ENCODE measurements at places on chromosomes 12 and 14. TPM values are rescaled to one million over a fixed set of nuclear protein-coding genes. Genes with fewer than 3 reads are reported as not detected.

- no peaks in the 10 kb centered on the region for H3K36me3 ChIP-seq
- no peak for DNase-seq
Observed at GRCh38 chr12:96196781-96197180, 2.6 kb downstream of the ELK3 start.

SETD3 gene
- polyA plus RNA-seq, result 56.9 TPM

DNA sequence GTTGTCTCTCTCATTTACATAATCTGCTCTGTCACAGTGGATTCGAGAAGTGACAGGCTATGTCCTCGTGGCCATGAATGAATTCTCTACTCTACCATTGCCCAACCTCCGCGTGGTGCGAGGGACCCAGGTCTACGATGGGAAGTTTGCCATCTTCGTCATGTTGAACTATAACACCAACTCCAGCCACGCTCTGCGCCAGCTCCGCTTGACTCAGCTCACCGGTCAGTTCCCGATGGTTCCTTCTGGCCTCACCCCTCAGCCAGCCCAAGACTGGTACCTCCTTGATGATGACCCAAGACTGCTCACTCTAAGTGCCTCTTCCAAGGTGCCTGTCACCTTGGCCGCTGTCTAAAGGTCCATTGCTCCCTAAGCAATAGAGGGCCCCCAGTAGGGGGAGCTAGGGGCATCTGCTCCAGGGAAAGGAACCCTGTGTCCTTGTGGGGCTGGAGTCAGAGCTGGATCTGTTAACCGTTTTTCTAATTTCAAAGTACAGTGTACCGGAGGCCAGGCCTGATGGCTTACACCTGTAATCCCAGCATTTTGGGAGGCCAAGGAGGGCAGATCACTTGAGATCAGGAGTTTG is 5.1 kb downstream of the ERBB3 start:
- no peak overlapping the region for H3K4me3 ChIP-seq
- H3K36me3 ChIP-seq, result peaks cover 52% of the 10 kb centered on the region
- H3K4me1 ChIP-seq, result peaks cover 27% of the 10 kb centered on the region
- H3K27ac ChIP-seq, result peak overlapping the region; percentile 44

GRCh38 chr12:27148791-27149190 is 66.4 kb upstream of the C12orf71 start:
- H3K27me3 ChIP-seq, result no peaks in the 10 kb centered on the region
- no peaks in the 10 kb centered on the region for H3K4me1 ChIP-seq
- no peak overlapping the region for H3K27ac ChIP-seq
- H3K36me3 ChIP-seq, result no peaks in the 10 kb centered on the region
- no peak for DNase-seq

GRCh38 chr14:79271122-79271521 is 940.2 kb downstream of the DIO2 start:
- no peak overlapping the region for H3K27ac ChIP-seq
- no peak overlapping the region for H3K4me3 ChIP-seq
- no peaks in the 10 kb centered on the region for H3K27me3 ChIP-seq
- no peak for DNase-seq

DNA sequence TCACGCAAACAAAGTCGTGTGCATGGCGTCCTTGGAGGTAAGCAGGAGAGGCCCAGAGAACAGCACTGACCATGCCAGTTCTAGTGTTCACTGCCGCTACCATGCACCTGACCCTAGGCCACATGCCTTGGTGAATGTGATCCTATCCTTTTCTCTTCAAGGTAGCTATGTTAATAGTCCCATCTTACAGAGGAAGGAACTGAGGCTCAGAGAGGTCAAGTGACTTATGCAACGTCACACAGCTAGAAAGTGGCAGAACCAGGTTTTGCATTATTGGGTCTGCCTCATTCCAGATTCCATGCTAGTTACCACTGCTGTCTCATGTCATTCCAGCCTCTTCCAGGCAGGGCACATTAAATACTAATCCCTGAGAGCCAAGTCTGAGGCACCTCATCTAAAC is 85.2 kb downstream of the FOXN4 start:
- no peaks in the 10 kb centered on the region for H3K27me3 ChIP-seq
- H3K4me1 ChIP-seq, result no peaks in the 10 kb centered on the region
- H3K36me3 ChIP-seq, result peaks cover 47% of the 10 kb centered on the region
- no peak overlapping the region for H3K4me3 ChIP-seq
- H3K27ac ChIP-seq, result no peak overlapping the region

DNA sequence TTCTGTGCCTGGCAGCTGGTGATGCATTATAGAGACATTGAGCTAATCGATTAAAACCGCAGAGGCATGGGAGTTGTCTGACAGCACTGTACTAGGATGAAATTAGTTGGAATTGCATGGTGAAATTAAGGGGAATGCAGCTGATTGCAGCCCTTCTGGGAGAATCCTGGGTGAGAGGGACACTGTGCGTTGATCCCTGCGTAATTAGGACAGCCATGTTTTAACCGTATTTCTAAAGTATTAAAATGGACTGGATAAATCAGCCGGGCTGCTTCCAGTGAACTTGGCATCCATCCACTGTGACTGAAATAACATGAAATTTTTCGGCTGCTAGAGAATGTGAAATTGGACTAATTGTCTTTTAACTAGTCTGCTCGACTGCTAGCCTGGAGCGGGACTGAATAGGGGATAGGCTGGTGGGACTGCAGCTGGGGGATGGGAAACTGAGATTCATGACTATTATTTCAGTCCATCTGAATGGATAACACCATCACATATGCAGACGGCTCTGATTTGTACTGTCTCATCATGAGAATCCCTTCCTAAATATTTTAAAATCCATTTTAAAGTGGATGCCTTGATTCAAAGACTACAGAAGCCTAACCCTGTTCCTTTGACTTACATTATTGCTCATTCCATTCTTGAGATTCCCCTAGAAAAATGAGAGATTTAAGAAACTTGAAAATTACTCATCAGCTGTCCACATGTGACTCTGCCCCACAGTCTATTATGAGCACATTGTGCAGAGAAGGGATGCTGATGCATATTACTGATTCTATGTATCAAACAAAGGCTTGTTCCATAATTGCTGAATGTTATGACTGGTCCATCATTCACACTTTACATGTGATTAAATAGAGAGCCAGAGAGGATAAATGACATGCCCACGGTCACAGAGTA is 343.9 kb downstream of the NPAS3 start:
- no peak overlapping the region for H3K27ac ChIP-seq
- H3K36me3 ChIP-seq, result no peaks in the 10 kb centered on the region
- H3K4me3 ChIP-seq, result no peak overlapping the region
- no peaks in the 10 kb centered on the region for H3K4me1 ChIP-seq
- H3K27me3 ChIP-seq, result no peaks in the 10 kb centered on the region
- DNase-seq, result no peak

DNA sequence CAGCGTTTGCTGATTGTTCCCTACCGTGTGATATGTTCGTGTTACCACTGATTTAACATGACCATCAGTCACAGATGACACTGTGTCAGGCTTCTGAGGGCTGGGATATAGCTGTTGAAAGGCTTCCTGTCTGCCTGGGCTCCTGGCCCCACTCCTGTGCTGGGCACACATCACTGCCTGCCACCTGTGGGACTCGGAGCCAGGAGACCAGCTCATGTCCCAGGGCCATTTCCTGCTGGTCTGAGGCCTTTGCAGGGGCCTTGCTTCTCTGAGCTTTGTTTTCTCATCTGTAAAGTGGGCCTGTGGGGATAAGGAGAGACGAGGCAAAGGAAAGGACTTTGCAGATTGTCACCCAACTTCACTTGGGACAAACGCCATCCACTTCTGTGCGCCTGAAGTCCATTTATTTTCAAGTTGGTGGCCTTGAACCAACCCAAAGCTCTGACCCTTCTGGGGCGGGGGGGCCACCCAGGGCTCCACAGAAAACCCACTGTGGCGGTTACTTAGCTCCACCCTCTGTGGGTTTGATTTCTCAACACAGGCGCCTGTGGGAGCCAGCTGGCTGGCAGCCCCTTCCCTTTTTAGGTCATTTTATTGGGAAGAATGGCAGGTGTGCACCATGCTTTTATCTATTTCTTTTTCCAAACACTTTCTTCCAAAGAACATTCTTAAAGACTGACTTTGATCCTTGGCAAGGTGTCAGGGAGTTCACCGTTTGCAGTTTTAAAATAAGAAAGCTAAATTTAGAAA is 54.1 kb downstream of the BEGAIN start:
- H3K36me3 ChIP-seq, result peaks cover 15% of the 10 kb centered on the region
- H3K4me3 ChIP-seq, result no peak overlapping the region
- H3K4me1 ChIP-seq, result no peaks in the 10 kb centered on the region
- no peak for DNase-seq
- no peak overlapping the region for H3K27ac ChIP-seq
- H3K27me3 ChIP-seq, result no peaks in the 10 kb centered on the region

OAS2 gene
- 2.9 TPM for polyA plus RNA-seq

MMP14 gene
- 108 TPM for polyA plus RNA-seq

DNA sequence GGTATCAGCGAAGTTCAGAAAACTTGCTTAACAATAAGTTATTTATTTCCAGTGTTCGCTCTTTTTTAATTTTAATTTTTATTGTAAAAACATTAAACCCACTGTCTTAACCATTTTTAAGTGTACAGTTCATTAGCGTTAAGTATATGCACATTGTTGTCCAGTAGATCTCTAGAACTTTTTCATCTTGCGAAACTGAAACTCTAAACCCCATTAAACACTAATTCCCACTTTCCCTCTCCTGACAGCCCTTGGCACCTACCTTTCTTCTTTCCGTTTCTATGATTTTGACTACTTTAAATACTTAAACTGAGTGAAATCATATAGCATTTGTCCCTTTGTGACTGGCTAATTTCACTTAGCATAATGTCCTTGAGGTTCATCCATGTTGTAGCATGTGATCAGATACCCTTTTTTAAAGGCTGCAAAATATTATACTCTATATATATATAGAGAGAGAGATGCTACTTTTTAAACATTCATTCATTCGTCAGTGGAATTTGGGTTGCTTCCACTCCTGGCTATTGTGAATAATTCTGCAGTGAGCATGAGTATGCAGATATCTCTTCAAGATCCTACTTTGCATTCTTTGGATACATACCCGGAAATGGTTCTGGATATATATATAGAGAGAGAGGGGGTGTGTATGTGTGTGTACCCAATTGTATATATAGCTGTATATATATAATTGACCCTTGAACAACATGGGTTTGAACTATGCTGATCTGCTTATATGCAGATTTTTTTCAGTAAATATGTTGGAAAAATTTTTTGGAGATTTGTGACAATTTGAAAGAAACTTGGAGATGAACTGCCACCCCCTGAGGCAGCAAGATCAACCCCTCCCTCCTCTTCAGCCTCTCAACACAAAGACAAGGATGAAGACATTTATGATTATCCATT is 74.7 kb upstream of the EVL start:
- H3K27me3 ChIP-seq, result no peaks in the 10 kb centered on the region
- H3K27ac ChIP-seq, result no peak overlapping the region
- H3K4me1 ChIP-seq, result no peaks in the 10 kb centered on the region
- no peak overlapping the region for H3K4me3 ChIP-seq
- H3K36me3 ChIP-seq, result no peaks in the 10 kb centered on the region

TEX52 gene
- polyA plus RNA-seq, result 2.8 TPM

- DNase-seq, result no peak
- no peaks in the 10 kb centered on the region for H3K4me1 ChIP-seq
- no peak overlapping the region for H3K4me3 ChIP-seq
- no peaks in the 10 kb centered on the region for H3K36me3 ChIP-seq
- H3K27ac ChIP-seq, result no peak overlapping the region
- peaks cover 28% of the 10 kb centered on the region for H3K27me3 ChIP-seq
Observed at GRCh38 chr14:61268812-61269211, 12.3 kb downstream of the TMEM30B start.

DCP1B gene
- 17.2 TPM for polyA plus RNA-seq

DNA sequence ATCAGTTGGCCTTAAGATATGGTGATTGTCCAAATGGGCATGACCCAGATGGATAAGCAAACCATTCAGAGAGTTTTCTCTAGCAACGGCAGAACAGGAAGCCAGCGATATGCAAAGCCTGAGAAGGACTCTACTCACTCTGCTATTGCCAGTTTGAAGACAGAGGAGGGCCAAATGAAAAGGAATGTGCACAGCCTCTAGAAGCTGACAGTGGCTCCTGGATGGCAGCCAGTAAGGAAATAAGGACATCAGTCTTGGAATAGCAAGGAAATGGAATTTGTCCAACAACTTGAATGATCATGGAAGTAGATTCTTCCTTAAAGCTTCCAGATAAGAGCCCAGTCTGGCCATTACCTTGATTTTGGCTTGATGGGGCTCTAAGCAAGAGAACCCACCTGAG is 60.0 kb downstream of the TMTC2 start:
- H3K27ac ChIP-seq, result no peak overlapping the region
- H3K36me3 ChIP-seq, result no peaks in the 10 kb centered on the region

SYT1 gene
- 12.6 TPM for polyA plus RNA-seq

DNA sequence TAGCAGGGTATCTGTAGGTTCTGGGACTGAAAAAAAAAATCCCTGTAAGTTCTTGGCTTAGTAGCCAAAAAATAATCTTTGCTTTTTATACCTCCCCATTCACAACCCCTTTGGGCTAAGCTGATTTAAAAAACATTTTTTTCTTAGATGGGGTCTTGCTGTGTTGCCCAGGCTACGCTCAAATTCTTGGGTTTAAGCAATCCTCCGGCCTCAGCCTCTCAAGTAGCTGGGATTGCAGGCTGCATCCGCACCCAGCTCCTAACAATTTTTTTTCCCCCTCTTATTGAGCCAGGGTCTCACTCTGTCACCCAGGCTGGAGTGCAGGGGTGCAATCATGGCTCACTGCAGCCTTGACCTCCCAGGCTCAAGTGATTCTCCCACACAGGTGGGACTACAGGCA is 9.1 kb upstream of the ISM2 start:
- DNase-seq, result no peak
- H3K27me3 ChIP-seq, result no peaks in the 10 kb centered on the region
- H3K4me3 ChIP-seq, result no peak overlapping the region
- H3K36me3 ChIP-seq, result peaks cover 25% of the 10 kb centered on the region
- H3K27ac ChIP-seq, result no peak overlapping the region
- H3K4me1 ChIP-seq, result no peaks in the 10 kb centered on the region

- peaks cover 2% of the 10 kb centered on the region for H3K4me1 ChIP-seq
- no peaks in the 10 kb centered on the region for H3K27me3 ChIP-seq
- H3K4me3 ChIP-seq, result no peak overlapping the region
- H3K36me3 ChIP-seq, result no peaks in the 10 kb centered on the region
- no peak overlapping the region for H3K27ac ChIP-seq
- peak; percentile 26 for DNase-seq
Observed at GRCh38 chr14:49691031-49691430, 1.9 kb upstream of the KLHDC1 start.

DNA sequence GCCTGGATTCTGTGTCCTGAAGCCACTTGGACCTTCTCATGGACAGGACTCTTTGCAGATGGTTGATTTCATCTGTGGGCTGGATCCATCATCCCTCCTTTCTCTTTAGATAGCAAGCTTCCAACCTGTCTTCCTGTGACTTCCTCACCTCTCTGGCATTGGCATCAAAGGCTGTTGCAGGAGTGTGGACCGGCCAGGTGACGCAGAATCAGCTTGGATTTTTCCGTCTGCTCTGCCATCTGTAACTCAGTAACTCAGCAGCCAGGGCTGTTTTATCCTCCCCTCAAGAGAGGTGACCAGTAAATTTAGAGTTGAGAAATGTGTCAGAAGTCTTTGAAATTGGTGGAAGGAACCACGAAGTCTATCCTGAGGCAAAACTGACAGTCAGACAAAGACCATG is 701.7 kb upstream of the TMEM132C start:
- H3K36me3 ChIP-seq, result no peaks in the 10 kb centered on the region
- no peaks in the 10 kb centered on the region for H3K4me1 ChIP-seq
- H3K4me3 ChIP-seq, result no peak overlapping the region
- peaks cover 4% of the 10 kb centered on the region for H3K27me3 ChIP-seq
- no peak for DNase-seq
- H3K27ac ChIP-seq, result no peak overlapping the region

RIMBP2 gene
- polyA plus RNA-seq, result 22.7 TPM

GRCh38 chr12:2669560-2669959 is 125.2 kb upstream of the FKBP4 start:
- H3K36me3 ChIP-seq, result no peaks in the 10 kb centered on the region
- no peaks in the 10 kb centered on the region for H3K27me3 ChIP-seq
- DNase-seq, result no peak

GRCh38 chr12:53011889-53012288 is 5.6 kb downstream of the EIF4B start:
- peak; percentile 47 for DNase-seq
- H3K4me3 ChIP-seq, result no peak overlapping the region
- peaks cover 17% of the 10 kb centered on the region for H3K4me1 ChIP-seq
- H3K36me3 ChIP-seq, result peaks cover 20% of the 10 kb centered on the region
- no peaks in the 10 kb centered on the region for H3K27me3 ChIP-seq
